GM06990 (cell line): ENCODE measurements at places on chromosomes 12 and 14.

DNA sequence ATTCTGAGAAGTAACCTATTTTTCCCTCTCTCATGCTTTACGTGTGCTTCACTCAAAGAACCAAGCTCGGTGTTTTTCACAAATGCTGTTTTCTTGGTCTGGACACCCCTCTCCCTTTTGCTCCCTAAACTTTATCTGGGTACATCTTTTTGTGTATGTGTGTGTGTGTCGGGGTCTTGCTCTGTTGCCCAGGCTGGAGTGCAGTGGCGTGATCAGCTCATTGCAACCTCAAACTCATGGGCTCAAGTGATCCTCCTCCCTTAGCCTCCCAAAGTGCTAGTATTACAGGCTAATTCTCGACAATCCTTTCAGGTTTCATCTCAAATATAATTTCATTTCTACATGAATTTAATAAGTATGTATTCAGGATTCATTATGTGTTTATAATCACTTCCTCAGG, 83.2 kb downstream of the PEBP1 start:
- DNase-seq, result no peak

GRCh38 chr14:72615451-72616121, 278.3 kb downstream of the DPF3 start:
- DNase-seq, result no peak

GRCh38 chr12:70415987-70416386, 49.9 kb downstream of the KCNMB4 start:
- DNase-seq, result no peak

DNA sequence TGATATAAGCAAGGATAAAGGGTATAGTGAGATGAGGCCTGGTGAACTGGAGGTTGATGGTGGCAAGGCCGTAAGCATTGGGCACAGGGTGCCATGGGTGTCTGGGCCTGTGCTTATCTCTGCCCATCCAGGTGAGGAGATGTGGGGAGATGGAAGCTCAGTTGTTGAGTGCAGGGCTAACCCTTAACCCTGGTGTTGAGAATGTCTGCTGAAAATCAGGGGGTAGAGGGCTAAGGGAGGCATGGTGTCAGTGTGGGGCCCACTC, 86.1 kb downstream of the SYNE2 start:
- DNase-seq, result no peak

GRCh38 chr14:58297412-58297761, 968 bp upstream of the ARID4A start:
- DNase-seq, result no peak
